ENCODE measurements at places on chromosomes 1 and 21.

DNA sequence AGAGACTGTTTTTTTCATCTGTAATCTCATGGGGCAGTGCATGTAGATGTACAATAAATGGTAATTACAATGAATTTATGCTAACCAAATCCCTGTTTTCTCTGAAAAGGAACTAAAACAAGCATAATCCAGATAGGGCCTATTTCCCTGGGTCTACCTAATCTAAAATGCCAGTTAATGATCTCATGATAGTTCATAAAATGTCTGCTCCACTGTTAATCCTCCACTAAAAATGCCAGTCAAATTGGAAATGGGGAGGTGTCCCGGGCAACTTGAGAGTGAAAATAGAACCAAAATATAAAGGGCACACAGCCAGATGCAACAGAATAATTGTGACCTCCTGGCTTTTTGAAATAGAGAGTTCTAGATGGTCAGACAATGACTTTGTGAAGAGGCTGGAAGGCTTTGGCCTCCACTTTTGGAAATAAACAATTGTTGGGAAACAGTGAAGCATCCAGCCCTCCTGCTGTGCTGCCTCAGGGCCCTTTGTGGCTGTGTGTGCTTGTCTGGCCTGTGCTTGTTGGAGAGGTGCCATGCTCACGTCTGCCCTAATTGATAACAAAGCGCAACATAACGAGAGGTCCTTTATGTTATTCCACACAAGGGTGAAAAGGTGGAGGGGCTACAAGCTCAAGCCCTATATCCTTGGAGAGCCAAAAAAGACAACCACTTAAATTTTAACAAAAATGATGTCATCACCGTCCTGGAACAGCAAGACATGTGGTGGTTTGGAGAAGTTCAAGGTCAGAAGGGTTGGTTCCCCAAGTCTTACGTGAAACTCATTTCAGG lies 97.7 kb downstream of the ATP5PO start:
- DNase-seq: peak; percentile 96

DNA sequence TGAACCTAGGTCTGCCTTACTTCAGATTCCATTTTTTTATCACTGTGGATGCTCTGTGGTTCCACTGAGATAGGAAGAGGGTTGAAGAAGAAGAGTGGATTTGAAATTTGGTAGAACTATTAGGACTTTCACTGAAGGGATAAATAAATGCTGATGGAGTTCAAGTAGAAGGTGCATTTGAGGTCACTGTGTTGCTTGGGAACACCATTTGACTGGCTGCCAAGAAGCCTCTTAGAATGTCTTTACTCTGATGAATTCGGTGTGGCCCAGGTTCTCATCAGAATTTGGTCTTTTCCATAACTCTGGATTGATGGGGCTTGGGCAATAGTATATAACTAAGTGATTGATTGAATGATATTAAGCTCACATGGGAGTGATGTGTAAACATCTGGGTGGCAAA lies 11.9 kb downstream of the XPR1 start:
- DNase-seq: peak; percentile 2

DNA sequence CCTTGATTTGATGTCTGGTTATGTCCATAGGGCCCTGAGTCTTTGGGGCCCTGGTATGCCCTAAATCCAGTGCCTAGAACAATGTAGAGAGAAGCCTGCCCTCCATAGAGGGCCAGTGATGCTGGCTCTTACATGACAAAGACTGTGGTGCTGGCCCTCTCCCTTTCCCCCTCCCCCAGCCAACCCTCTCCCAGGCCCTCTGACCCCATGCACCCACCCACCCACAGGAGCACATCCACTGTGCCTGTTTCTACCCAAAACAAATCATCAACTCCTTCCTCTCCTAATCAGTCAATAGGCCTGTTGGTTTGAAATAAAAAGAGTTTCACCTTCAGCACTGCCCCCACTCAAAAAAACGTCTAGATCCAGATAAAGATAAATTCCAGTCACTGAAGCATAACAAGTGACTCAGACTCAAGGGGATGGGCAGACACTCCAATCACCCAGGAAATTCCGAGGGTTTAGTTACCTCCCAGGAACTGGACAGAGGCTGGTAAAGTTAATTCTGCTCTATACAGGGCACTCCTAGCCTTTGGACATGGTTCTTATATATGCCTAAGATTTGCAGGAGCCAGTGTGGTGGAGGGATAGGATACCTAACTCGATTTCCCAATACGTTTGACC lies 144.8 kb upstream of the VANGL1 start:
- no peak for DNase-seq

DNA sequence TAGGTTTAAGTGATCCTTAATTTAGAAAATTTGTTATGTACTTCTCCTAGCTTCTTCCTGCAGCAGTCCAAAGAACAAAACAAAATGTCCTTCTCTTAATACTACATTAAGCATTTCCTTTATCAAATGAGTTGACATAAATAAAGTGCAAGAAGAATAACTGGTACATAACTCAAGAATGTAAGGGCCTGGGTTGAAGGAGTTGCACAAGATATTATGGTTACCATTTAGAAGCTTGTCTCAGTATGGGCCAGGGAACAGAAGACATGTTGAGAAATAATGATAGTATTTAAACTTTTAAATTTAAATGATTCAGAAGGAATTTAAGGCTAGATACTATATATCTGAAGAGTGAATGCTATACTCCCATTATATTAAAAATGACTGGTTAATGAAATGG lies 23.5 kb downstream of the SUCO start:
- DNase-seq: no peak

DNA sequence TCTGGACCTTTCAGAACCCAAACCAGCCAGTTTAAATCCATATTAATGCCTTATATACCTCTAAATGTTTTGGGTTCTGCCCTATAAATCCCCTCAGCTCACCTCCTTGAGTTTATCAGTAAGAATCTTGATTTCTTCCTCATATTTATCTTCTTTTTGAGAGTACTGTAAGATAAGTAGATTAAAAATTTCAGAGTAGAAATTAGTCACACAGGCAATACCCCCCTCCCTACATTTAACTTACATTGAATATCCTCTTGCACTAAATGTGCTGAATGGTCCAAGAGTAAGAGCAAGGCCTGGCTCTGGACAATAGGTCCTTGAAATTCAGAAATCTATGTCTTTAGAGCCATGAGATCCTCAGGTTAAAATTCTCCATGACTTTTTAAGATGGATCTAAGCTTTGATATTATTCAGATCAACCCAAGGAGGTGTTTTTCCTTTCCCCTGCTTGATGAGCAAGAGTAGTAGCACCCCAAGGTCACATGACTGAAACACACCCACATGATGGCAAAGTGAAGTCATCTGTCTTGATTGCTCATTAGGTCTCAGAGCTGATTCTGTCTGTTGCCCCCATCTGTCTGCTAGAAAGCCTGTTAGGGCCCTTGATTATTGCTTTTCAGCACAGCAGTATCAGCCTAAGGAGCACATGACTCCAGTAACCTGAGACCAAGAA lies 15.8 kb upstream of the NUP210L start:
- no peak for DNase-seq

DNA sequence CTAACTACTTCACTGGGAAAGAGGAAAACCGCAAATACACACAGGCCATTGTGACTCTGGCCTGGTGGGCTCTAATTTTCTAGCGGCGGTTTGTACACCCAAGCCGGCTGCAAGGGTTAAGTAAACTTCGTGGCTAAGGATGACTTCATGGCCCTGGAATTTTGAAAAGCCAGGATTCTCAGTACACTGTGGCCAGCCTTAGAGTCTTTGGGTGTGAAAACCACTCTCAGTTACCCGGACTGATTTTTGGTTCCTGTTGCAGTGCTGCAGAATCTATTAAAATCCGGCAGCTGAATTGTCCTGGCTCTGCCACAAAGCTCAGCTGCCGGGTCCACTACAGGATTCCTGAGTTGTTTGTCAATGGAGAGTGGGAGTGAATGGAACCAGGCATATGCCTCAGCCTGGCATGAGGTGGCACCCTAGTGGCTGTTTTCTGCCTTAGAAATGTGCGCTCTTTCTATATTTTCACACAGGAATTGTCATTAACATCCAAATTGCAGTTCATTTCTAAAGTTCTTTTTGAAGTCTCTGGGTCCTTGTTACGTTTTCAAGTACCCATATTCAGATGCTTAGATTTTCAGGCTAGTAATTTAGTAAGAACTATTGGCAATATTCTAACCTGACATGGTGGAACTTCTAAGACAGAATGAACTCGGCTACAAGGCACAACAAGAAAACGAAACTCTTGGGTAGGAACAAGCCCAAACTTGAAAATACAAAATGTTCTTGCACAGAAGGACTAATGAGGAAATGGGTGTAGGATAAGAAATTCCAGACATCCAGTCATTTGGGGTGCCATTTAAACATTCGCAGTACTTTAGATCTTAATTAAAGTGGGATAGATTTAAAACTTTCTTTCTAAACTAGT lies 255.9 kb downstream of the NFIA start:
- peak; percentile 74 for DNase-seq

GRCh38 chr1:236750928-236751327 lies 44.2 kb upstream of the MTR start:
- no peak for DNase-seq

- DNase-seq: no peak
These were observed 39.7 kb downstream of the PRRX1 start for GRCh38 chr1:170703591-170703990.

DNA sequence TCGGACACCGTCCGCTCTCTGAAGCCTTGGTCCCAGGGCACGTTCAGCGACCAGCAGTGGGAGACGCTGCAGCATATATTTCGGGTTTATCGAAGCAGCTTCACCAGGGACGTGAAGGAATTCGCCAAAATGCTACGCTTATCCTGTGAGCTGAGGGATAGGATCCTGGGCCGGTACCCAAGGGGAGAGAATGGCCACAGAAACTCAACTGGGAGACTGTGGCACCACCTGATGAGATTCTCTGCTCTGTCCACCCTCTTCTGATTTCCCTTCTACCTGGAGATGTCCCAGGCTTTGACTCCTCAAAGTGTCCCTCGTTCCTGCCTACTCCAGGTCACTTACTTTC lies 855 bp downstream of the CD1D start:
- DNase-seq: no peak

DNA sequence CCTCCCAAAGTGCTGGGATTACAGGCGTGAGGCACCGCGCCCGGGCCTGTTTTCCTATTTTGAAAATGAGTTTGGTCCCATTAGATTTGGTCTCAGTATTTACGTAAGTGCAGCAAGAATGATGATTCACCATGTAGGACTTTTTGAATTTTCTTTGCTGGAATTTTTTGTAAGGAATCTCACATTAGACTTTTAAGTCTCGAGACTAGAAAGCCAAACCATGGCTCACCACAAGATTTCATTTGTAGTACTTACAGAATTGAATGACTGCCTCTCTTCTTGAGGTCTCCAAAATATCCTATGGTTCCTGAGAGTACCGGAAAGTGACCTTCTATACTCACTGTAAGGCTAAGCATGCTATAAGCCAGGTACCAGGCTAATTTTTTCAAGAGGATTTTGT lies 325 bp downstream of the OR14A2 start:
- no peak for DNase-seq

- DNase-seq: no peak
These were observed 3.4 kb upstream of the TMEM222 start for GRCh38 chr1:27318596-27318995.

- DNase-seq: no peak
These were observed 22.5 kb downstream of the BATF3 start for GRCh38 chr1:212677136-212677535.

- no peak for DNase-seq
These were observed 3.2 kb downstream of the TMEM201 start for GRCh38 chr1:9591669-9592509.

DNA sequence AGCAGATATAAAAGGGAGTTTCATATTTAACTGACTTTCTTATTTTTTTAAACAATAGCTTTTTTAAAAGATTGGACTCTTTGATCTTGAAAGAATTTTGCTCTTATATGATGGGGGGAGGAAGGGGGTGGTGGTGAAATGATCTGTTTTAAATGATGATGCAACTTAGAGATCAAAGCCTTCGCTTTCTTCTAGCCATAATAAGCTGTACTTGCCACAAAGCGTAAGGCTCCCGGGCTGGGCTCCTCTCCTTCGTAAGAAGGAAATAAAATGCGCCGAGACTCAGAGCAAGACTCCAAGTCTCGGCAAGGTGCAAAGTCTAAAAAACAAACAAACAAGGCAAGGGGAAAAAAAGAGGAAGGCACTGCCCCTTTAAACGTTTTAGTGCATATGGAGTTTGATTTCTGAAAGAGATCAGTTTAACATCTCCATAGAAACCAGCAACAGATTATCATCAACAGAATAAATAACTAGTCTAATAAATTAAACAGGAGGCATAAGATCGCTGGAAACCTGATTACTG lies 3.3 kb downstream of the CASZ1 start:
- DNase-seq: no peak

DNA sequence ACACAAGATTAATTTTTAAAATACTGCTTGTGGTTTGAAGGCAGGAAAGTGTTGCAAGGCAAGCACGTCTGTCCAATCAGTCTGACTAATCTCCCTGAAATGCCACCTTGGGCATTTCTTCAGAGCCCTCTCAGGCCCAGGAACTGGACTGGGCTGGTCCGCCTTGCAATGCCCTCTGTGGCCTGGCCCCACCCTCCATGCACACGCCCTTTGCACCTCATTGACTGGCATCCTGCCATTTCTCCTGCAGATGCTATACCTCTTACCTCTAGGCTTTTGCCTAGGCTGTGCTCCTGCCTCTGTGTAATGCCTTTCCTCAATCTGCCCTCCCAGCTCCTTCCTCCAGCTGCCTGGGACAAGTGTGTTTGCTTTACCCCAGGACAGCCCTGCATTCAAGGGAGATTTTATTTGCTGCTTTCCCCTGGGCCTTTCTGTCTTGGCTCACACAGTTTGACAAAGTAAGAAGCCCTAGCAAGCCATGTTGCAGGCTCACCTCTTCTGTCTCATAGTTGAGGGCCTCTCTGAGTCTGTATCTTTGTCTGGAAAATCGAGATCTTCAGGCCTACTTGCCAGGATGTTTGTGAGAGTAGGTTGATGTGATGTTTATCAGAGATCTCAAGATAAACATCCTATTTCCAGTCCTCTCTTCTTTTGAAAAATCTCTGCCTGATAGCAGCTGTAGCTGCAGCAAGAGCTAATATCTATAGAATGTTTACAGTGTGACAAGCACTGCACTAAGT lies 149.2 kb upstream of the JUN start:
- DNase-seq: peak; percentile 89

- DNase-seq: no peak
These were observed 33.4 kb upstream of the GPR153 start for GRCh38 chr1:6294080-6294889.

DNA sequence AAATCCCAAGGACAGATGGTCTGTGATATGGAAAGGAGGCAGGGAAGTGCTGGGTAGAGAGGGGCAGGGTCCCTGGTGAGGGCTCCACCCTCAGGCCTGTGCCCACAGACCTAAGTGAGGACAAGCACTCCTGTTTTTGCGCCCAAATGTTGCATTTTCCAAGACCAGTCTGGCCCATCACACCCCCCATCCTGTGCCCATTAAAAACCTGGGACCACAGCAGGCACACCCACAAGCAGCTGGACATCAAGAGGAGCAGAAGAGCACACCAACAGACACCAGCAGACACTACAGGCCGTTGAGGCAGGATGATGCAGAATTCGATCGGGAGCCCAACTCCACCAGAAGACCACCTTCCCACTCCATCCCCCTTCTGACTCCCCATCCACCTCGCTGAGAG lies 72.8 kb downstream of the DMRTA2 start:
- no peak for DNase-seq

DNA sequence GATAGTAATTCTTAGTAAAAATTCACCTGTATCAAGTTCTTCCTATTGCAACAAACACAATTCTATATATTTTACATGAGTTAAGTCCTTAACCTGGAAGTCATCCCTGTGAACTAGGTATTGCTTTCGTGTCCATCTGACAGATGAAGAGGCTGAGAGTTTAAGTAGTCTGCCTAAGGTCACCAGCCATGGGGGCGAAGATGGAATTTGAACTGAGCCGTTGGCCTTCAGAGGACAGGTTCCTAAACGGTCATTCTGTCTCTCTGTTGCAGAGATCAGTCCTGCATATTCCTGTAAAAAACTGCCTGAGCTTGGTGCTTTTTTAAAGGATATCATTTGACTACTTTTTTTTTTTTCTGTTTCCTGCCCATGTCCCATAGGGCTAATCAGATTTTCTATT lies 10.2 kb upstream of the POFUT2 start:
- no peak for DNase-seq

All from NCI-H345 (cell line).